ENCODE measurements at places on chromosomes 6 and 20.

DNA sequence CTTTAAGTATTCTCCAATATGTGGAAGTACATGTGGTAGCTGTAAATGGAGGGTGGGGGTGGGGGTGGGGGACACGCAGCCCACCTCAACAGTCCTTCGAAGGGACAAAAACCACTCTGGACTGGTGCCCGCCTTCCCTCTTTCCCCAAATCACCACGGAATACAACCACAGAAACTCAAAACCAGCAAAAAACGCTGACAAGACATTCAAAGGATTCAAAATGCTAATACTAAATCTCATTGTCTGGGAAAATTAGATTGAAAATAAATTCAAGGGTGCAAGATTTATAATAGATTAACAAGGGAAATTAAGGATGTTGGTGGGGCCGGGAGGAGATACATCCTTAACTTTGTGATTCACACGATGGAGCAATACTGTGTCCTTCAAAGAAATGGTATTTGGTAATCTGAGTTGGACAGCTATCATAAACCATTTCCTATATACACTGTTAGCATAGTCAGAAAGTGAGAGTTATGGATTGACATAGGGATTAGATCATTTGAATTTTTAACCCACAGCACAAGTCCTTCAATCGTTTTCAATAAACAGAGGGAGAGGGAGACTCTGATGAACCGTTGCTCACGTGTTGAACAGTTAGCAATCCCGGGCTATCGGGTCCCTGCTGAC, 766 bp upstream of the TBC1D22B start:
- no peak for DNase-seq

GRCh38 chr6:1607516-1608221, 2.0 kb upstream of the FOXC1 start:
- no peak for DNase-seq

- no peak for DNase-seq
Observed at GRCh38 chr20:1860446-1860845, 34.8 kb upstream of the SIRPA start.

DNA sequence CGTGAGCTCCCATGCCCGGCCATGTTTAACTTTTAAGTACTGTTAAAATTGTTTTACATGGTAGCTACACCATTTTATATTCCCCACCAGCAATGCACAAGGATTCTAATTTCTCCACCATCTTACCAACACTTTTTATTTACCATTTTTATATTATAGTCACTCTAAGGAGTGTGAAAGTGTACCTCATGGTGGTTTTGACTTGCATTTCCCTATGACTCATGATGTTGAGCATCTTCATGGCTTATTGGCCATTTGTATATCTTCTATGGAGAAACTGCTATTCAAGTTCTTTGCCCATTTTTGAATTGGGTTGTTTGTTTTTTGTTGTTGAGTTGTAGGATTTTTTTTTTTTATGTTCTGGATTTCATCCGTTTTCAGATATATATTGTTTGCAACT, 15.6 kb upstream of the BPHL start:
- no peak for DNase-seq

DNA sequence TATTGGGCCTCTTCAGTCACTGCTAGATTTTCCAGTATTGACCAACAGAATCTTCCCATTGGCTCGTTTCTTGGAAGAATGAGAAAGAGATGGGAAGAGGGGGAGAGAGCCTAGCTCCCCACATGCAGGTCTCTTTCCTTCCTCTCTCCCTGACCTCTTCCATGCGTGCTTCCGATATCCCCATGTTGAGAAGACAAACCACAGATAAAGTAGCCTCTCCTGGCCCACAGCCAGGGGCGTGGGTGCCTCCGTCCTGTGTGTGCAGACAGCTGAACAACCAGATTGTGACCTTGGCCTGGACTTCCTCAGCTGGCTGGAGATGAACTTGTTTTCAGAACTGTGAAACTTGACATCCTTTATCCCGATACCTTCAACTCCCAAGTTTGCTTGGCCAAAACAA, 71.0 kb downstream of the EDN3 start:
- no peak for DNase-seq

DNA sequence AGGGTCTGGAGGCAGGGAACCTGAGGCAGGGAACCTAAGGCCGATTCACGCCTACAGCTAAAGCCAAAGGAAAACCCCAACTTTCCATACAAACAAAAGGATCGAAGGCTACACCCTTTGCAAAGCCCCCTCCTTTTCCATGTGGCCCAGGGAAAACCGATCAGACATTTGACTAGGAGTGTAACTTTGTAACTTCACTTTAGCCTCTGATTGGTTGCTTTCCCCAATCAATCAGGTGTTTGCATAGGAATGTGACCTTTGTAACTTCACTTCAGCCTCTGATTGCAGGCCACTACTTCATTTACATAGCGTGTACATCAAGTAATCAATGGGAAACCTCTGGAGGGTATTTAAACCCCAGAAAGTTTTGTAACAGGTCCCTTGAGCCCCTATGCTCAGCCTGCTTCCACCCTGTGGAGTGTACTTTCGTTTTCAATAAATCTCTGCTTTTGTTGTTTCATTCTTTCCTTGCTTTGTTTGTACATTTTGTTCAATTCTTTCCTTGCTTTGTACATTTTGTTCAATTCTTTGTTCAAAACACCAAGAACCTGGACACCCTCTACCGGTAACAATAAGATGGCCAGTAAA, 43.3 kb downstream of the CHD6 start:
- DNase-seq, result no peak

GRCh38 chr6:7228662-7229375, 84.2 kb downstream of the SSR1 start:
- no peak for DNase-seq

DNA sequence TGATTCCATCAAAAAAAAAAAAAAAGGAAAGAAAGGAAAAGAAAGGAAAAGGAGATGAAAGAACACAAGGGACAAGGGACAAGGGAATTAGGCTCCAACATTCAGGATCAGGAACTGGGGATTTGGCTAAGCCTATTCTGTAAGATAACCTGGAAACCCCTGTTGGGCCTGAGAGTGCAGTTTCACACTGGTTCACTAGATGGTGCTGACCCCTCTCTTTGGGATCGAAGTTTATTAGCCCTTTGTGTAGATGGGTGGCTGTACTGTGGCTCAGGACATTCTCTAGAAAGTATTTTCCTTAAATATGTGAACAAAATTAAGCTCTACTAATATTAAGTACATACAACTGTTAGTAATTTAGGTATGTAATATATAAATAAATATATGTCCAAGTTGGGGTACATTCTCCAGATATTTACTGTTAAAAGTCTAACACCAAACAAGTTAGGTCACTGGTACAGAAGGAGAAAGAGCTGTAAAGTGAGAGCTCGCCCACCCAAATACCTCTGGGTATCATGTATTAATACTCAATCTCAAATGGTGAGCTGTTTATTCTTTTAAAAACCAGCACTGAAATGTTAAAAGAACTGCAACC, 6.3 kb downstream of the OR2A4 start:
- peak; percentile 53 for DNase-seq

GRCh38 chr20:44017905-44018258, 103.2 kb downstream of the TOX2 start:
- no peak for DNase-seq

DNA sequence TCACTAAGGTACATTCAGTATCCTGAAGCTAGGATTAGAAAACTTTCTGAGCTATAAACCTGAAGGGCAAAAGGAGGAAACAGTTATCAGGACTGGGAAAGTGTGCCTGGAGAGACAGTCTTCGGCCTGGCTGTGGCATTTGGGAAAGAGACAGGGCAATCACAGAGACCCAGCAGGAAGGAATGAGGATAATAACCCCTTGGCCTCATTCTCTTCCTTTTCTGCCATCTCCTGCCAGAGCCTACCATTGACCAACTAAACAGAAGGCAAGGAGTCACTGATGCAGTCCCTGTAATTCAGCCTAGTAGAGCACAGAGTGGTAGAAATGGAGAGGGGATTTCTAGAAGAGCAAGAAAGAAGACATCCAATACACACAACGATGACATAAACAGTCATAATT, 359.4 kb downstream of the HDGFL1 start:
- peak; percentile 73 for DNase-seq

DNA sequence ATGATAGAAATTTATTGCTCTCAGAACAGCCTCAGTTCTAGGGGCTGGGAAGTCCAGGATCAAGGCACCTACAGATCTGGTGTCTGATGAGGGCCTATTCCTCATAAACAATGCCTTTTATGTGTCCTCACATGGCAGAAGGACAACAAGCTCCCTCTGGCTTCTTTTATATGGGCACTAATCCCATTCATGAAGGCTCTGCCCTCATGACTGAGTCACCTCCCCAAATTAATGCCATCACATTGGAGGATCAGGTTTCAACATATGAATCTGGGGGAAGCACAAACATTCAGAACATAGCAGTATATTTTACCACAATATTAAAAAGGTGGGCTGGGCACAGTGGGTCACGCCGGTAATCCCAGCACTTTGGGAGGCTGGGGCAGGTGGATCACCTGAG, 58.5 kb upstream of the CCN6 start:
- no peak for DNase-seq

- DNase-seq, result no peak
Observed at GRCh38 chr20:33667245-33667675, 517 bp downstream of the ACTL10 start.

DNA sequence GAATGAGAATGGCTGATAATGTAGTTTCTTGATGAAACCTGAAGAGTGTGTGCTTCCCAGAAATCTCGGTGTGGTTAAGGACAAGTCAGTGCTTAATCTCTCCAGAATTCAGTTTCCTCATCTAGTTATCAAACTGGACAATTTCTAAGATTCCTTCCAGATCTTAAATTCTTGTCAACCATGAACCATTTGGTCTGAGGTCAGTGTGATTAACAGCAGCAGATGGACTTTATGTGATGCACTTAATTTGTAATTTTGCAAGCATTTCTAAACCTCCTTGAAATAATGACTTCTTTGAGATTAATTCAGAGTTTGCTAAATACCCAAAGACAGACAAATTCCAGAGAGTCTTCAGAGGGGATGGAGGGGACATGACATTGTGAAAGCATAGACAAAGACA, 160.3 kb downstream of the KIF16B start:
- no peak for DNase-seq

DNA sequence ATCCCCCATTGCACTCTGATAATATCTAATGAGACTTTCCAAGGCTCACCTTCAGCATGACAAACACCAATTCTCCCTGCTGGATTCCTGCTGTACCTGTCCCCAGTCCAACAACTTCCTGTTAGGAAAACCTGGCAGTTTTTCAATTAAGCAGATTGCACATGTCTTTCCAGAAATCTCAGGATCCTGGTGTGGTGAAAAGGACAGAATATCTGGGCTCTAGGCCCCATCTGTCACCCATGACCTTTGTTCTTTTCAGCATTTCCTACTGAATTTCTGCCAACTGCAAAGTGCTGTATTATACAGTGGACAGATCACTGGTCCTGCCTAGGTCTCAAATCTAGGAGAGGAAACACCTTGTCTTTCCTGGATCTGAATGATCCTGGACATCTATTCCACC, 27.7 kb upstream of the DTNBP1 start:
- DNase-seq, result peak; percentile 29

DNA sequence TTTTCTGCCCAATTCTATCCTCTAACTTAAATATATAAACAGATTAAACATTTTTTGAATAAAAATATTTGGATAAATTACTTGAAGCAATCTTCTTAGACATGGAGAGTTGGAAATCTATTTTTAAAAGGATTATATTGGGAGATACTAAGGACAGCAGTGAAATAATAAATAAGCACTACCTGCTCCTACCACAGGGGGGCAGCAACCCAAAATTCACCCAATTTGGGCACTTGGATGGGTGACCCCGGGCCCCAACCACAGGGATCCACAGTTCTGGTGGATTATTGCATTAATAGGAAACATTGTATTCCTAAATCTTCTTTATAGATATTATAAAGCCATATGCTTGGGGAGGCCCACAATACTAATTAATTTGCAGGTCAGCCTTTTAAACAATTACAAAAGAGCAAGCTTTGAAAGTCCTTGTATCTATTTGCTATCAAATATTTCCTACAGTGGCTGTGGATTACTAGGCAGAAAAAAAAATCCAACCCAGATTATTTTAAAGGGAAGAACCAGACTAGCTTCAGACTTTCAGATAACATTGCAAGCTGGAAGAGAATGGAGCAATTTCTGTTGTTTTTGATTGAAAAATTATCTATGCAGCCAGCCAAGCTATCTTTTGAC, 66.4 kb upstream of the PDE10A start:
- no peak for DNase-seq

GRCh38 chr6:15802466-15802865, 139.6 kb upstream of the DTNBP1 start:
- DNase-seq, result no peak

GRCh38 chr6:38784506-38785235, 69.6 kb downstream of the DNAH8 start:
- DNase-seq, result no peak

- DNase-seq, result no peak
Observed at GRCh38 chr20:48791666-48792071, 36.1 kb downstream of the PREX1 start.

GRCh38 chr20:38550274-38550673, 30.7 kb upstream of the ADIG start:
- no peak for DNase-seq

Measured in cerebellar cortex (tissue), 1 donor.